Activated CD8-positive, alpha-beta memory T cell treated with anti-CD3 and anti-CD28 coated beads for 1 hour (primary cell): ENCODE measurements at places on chromosomes 1 and 21.

- DNase-seq, result no peak
Measured at GRCh38 chr1:17653728-17654351, 101.3 kb upstream of the ACTL8 start.

GRCh38 chr21:41961753-41962152 lies 7.9 kb upstream of the C2CD2 start:
- DNase-seq, result no peak

DNA sequence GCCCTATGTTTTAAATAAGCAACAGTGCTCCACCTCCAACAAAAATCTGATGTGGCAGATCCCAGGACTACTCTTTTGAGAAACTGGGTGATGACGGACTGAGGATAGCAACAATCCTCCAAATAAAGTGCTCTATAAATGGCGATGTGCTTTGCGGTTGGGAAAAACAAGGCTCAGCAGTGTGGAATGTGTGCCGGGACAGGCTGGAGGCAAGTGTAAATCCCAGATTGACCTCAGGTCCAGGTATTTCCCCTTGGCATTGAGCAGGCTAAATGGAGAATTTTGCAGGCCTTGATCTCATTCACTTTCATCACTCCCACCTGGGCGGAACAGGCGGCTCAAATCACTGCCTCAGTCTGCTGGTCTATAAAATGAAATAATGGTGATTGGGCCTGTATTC lies 35.1 kb downstream of the LRRC42 start:
- no peak for DNase-seq

GRCh38 chr21:36337099-36337509 lies 17.1 kb downstream of the MORC3 start:
- DNase-seq, result no peak

DNA sequence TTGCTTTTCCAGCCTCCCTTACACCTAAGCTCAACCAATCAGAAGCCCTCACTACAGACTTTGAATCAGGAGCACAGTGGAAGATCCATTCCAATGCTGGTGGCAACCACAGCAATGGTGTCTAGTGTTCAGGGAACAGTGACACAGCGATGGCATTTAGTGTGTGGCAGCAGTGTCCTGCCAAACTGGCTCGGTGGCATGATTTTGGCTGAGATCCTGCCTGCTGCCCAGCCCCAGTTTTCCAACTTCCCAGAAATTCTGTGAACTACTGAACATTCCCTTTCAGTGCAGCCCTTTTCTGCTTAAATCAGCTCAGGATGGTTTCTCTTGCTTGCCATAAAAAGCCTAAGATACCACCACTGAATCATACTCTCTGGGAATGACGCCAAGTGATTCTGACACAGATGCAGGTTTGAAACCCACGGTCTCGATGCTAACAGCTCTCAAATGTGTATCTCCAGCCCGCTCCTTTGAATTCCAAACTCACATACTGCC lies 8.8 kb downstream of the ASAP3 start:
- no peak for DNase-seq

DNA sequence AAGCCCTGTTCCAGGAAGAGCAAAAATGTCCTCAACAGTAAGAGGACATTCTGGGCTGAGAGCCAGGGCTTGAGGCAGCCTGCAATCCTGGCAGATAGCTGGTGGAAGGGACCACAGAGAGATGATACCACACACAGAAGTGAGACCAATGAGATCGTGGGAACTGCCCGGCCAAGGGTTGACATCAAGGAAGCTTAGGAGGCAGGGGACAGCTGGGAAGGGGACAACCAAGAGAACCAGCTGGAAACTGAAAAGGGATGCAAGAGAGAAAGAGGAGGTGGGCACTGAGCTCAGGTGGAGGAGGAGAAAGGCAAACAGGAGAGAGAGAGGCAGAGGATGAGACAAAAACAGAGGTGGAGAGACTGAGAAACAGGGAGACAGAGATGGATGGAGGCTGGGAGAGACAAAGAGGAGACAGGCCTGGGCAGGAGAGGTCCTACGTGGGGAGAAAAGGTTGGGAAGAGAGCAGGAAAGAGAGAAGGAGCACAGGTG lies 9.2 kb downstream of the PDZK1IP1 start:
- DNase-seq, result no peak

DNA sequence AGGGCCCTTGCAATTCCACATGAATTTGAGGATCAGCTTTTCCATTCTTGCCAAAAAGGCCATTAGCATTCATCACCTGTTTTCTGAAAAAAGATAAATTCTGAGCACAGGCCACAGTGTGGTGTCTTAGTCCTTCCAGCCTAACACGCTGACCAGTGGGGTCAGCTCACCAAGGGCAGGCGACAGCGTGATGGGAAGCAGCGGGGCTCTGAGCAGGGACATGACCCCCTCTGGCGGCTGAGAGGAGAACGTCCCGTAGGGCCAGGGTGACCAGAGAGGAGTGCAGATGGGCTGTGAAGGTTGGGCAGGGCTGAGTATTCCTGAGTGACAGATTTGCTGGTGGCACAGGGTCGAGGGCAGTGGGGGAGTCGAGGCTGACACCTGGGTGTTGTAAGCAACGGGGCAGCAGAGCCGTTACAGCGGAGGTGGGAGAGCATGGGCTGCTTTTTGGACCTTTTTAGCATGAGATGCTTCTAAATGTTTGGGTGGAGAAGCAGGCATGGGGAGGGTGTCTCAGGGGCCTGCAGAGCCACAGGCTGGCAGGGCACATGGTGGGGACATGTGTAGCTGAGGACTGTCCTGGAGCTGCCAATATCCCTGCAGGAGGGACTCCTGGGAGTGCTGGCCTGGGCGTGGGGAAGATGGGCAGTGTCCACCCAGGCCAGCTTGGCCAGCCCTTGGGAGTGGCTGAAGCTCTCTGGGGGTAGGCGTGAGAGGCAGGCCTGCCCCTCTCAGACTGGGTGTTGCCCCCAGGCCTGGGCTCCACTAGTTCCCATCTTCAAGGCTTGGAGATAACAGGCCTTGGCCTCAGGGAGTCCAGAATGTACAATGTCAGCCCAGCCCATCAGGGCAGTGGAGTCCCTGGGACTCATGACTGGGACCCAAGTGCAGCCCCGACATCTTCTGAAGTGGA lies 8.6 kb upstream of the CALML6 start:
- DNase-seq, result peak; percentile 19

DNA sequence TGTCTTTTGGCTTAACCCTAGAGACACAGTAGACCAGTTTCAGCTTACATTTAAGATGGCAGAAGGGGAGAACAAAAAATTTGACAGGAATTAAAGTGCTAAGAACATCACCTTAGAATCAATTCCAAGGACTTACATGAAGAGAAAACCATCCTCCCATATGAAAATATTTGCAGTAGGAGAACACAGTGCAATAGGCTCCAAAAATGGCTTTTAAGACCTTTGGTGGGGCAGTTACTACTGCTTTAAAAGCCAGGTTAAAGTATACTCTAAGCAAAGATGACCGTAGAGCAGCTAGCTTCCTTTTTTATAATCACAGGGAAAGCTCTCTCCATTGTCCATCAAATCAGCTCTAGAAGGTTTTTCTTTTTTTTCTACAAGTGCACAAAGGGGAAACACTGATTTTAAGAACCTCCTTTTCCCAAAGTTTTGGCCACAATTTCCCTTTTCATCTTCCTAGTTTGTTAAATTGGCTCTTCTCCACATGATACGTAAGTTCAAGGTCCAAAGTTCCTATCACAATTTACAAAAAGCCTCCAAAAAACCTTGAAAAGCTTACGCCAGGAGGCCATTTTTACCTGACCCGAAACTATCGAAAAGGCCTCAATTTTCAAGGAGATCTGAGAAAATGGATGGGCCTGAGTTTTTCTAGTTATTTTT lies 3.3 kb downstream of the TXNIP start:
- DNase-seq, result no peak

DNA sequence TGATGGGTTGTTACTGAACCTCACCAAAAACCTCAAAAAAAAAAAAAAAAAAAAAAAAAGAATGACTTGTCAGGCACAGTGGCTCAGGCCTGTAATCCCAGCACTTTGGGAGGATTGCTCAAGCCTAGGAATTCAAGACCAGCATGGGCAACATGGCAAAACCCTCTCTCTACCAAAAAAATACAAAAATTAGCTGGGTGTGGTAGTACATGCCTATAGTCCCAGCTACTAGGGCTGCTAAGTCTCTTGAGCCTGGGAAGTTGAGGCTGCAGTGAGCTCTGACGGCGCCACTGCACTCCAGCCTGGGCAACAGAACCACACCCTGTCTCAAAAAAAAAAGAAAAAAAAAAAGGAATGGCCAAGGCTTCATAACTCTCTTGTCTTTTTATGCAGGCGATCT lies 11.1 kb downstream of the CHAF1B start:
- DNase-seq, result no peak

DNA sequence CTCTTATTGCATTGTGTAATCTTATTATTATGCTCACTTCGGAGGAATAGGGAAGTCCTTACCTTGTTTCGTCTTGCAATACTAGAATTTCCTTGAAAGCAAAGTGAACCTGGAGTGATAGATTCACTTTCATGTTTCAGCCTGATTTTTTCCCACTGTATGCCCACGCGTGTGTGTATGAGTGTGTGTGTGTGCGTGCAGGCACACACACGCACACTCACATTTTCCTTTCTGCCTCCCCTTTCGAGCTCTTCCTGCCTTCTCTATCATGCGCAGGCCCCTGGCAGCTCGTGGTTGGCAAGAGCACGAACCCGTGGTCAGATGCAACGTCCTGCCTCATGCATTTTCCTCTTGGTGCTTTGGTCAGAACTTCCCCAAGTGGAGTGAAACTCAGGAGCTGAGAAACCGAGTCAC lies at the start of gene GCSAML:
TSS of gene GCSAML (plus strand) at position 366 of the 414 bp plus-strand sequence. CDS start 58 bp downstream, outside the sequence.
- DNase-seq, result no peak

GRCh38 chr1:53270107-53270506 lies 31.8 kb upstream of the MAGOH start:
- DNase-seq, result no peak

- DNase-seq, result no peak
Measured at GRCh38 chr1:238176441-238176840, 285.7 kb upstream of the ZP4 start.

GRCh38 chr21:37724201-37724600 lies 192.1 kb downstream of the KCNJ6 start:
- DNase-seq, result no peak

GRCh38 chr21:43626390-43626789 lies 32.9 kb downstream of the HSF2BP start:
- no peak for DNase-seq

DNA sequence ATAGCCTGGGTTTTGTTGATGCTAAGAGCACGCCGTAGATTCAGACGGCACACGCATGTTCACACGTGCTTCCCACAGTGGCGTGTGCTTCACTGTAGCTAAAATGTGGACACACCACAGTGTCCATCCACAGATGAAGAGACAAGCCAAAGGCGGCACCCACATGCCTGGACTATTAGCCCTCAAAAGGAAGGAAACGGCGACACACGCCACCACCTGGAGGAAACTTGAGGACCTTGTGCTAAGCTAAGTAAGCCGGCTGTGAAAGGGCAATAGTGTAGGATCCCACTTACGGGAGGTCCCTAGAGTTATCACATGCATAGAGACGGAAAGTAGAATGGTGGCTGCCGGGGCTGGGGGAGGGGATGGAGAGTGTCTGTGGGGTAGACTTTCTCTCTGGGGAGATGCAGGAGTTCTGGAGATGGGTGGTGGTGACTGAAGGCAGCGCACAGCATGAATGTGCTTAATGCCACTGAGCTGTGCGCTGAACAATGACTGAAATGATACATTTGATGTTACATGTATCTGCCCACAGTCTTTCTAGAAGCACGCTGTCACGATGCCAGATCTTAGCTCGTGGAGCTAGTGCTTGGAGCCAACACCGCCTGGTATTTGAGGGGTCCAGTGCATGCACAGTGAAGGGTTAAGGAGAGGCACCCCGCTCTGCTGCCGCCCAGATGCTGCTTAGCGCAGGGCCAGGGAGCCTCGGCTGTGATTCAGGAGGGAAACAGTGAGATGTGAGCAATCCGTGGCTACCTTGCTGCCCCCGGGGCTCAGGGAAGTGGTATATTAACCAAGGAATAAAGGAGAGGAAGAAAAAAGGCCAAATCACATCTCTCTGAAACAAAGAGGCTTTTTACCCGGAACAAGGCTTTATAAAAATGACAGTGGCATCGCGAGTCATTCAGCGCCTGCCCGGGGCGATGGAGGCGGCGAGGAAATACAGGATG lies 103.7 kb downstream of the PRDM16 start:
- no peak for DNase-seq

DNA sequence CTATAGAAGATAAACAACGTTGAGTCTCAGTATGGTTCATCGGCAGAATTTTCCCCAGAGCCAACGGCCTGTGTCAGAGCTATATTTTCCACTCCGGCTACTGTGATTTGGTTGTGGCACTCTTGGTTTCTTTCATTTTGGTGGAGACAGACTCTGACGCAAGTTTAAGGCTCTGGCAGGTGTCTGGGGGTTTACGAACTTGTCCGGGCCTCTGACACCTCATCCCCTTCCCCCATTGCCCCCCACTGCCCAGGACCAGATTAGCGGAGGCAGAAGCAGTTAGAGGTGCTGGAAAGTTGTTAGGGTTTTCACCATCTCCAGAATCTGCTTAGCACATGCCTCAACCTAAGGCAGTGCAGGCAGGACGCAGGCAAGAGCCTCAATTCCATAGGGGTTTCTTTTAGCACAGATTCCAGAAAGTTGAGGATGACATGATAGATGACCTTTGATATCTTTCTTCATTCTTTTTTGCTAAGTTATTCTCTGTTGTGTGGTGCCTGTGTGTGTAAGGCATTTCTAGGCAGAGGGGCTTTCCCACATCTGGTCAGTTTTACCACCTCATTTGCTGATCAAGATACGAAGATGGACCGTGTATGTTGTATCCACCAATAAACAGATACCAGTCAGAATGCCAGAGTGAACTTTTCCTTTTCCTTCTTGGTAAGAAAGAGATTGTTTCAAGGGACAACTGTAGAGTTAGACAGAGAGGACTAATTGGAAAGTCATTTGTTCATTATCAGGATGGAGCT lies 18.4 kb upstream of the IL10 start:
- DNase-seq, result no peak

DNA sequence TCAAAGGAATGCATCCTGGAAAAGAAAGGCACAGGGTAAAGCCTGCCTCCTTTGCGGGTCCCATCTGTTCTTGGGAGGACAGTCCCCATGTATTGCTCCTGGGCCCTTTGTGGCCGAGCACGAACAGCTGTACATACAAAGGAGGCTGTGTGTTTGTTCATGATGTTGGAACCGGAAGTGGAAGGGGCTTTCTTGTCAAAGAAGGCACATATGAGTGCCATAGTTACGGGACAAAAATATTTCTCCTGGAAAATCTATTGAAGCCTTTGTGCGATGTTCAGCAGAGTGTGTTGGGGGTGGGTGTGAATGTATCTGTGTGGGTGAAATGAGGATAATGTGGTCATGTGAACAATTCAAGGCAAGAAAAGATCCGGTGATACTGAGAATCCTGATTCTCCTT lies 297.6 kb downstream of the DISC1 start:
- DNase-seq, result no peak
